Ascending aorta (tissue), 2 donors: ENCODE measurements at places on chromosomes 6 and 20.

GRCh38 chr6:105733556-105734162 lies 330.8 kb upstream of the PREP start:
- no peak for DNase-seq

DNA sequence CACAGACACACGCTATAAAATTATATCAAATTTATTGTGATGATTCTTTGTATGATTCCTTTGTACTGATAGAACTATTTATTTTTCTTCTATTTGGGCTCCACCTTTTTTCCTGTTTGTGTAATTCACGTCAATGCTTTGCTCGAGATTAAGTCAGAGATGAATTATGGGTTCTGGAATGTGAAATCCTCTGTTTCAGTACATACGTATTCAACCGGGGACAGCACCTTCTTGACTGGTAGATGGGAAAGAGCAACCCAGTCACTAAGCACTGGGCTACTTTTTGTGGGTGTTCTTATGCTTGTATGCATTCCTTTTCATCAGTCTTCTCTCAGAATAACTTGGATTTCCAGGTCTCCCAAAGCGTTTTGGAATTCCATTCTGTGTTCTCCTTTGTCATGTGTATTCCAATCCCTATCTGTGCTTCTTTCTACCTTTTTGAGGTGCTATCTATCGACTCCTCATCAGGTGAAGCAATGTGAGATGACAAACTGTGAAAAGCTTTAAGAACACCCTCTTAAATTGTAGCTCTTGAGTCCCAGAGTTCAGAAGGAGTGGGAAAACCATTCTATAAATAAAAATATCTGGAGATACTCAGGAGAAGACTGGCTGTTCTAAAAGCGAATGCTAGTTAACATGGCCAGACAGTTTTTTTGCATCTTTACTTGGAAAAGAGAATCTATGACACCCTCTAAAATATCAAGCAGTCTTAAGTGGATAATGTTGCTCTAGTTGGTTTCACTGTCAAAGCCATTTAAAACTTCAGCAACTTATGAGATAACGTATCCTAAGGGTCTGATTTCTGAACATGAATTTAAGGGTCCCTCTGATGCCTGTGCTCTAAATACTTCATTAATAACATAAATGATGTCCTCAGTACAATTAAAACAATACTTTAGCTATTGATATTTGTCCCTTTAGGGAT lies 197.7 kb upstream of the PREP start:
- DNase-seq, result no peak

DNA sequence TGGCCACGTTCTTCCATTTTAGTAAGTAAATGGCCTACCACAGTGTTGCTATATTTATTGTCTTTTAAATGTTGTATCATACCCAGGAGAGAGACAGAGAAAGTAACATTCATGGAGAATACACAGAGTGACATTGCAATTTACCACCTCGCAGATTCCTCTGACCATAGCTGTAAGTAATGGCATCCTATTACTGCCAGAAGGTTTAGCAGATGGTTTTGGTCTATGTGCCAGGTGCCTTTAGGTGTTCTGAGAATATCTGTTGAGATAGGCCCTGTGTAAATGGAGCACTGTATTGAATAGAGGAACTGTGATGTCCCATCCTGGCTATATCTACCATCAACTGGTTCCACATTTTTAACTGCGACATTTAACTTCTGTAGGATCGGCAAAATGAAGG lies 559.6 kb downstream of the KIF16B start:
- no peak for DNase-seq

DNA sequence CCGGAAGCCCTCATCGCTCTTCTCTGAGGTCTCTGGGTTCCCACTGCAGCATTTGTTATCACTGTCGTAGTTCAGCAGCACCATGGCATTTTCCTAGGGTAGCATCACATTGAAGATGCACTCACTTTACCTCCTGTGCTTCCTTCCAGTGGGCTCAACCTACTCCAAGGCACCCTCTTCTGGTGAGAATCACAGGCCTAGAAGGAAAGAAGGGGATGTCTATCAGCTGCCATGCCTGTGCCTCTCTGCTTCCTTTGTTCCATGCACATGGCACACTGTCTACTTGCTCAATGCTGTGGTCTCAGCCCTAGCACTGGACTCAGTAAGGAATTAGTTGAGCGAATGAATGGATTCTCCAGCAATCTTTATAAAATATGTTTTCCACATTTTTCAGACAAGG lies 22.6 kb downstream of the CST4 start:
- no peak for DNase-seq

DNA sequence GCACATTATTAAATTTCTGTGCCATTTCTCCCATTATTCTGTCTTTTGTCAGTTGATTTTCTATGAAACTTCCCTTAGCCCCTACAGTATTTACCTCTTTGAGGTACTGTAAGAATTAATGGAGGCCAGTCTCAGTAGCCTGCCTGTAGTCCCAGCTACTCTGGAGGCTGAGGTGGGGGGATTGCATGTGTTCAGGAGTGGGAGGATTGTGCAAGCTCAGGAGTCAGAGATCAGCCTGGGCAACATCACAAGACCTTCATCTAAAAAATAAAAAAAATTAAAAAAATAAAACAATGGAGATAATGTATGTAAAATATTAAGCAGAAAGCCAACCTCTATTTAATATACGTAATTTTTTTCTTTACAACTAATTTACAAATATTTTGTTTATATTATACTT lies 77.8 kb downstream of the OR2B2 start:
- no peak for DNase-seq

GRCh38 chr6:40693768-40694167 lies 106.6 kb upstream of the LRFN2 start:
- DNase-seq, result no peak

GRCh38 chr6:165884813-165885765 lies 222.0 kb upstream of the PDE10A start:
- DNase-seq, result no peak

DNA sequence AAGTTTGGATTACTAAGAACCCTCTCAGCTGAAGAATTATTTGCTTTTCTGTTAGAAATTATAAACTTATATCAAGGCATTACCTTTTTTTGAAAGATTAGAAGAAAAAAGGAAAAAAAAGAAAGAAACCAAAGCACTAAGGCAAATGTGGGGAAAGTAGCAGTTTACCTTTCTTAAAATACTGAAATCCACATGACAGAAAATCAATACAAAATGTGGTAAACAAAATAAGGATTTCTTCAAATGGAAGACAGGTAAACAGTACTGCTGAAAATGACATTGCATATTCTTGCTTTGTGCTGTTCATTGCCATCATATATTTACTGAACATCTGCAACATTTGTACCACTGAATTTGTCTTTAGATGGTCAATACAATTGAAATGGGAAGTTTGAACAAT lies 411.2 kb upstream of the PLCB4 start:
- no peak for DNase-seq

GRCh38 chr6:24996269-24996836 lies 60.6 kb upstream of the RIPOR2 start:
- DNase-seq, result no peak

DNA sequence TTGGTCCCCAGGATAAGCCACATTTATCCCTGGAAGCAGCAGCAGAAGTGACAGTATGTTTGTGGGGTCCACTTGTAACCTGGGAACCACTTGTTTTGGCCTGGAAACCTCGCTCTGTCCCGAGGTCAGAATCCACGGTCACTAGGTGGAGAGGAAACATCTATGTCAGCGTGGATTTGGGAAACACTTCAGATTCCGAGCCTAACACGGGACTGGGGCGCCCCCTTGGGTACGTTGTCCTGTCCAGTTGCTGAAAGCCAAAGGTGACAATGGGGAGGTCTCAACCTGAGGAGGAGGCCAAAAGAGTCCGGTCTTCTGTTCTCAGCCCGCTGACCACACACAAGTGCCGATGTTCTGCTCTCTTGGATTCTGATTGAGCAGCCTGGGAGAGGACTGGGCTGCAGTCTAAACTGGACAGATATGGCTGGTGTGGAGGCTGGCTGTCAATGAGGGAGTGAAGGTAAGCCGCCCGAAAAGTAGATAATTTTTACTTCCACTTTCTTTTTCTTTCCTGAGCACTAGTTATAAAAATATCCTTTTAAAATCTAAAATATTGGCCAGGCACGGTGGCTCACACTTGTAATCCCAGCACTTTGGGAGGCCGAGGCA lies 4.9 kb upstream of the ZFP57 start:
- no peak for DNase-seq

GRCh38 chr6:141867767-141868166 lies 265.0 kb upstream of the GJE1 start:
- no peak for DNase-seq

DNA sequence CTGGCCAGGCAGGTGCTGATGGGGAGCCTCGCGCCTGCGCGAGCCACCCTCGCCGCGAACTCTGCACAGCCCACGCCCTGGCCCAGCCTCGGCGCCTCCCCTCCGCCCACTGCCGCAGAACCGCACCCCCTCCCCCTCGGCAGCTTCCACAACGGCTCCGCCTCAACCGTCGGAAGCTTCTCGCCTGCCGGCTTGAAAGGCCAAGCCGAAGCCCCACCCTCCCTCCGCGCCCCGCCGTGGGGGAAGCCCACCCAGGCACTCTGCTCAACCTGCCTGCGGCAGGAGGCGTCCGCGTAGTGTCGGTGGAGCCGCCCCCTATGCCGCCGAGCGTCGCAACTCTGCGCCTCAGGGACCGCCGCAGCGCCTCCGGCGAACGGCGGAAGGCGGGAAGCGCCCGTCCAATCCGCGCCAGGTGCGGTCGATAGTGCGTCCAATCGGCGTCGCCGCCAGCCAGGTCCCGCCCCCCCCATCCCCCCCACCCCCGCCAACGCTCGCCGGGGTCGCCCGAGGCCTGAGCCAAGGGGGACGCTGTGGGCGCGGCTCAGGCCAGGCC lies at the start of gene SYCP2:
SYCP2 (minus strand) TSS at position 342 of the 553 bp plus-strand sequence. CDS start 11,224 bp downstream, outside the sequence.
- peak; percentile 66 for DNase-seq

GRCh38 chr6:138527411-138528088 lies 28.3 kb upstream of the NHSL1 start:
- DNase-seq, result no peak

- no peak for DNase-seq
Measured at GRCh38 chr6:20319520-20320357, 81.9 kb upstream of the E2F3 start.
